ENCODE measurements at places on chromosomes 2 and 18.

DNA sequence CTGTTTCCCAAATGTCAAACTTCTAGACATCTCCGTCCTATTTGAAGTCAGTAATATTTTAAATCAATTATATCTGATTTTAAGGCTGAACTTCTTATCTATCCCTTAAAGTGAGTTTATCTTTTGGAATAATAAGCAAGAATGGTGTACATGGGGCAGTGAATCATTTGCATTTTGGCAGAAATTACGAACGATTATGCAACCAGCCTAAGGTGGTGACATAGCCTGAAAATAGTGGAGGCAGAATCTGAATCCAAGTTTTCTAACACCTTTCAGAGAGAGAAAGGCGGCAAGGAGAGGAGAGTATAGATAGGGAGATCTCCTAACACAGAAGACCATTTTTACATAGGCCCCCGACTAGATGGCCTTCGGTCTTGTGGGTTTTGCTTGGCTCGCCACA lies 10.7 kb downstream of the ZBTB14 start:
- no peak for DNase-seq

GRCh38 chr18:75226956-75227316 lies 16.3 kb downstream of the TSHZ1 start:
- DNase-seq, result no peak

DNA sequence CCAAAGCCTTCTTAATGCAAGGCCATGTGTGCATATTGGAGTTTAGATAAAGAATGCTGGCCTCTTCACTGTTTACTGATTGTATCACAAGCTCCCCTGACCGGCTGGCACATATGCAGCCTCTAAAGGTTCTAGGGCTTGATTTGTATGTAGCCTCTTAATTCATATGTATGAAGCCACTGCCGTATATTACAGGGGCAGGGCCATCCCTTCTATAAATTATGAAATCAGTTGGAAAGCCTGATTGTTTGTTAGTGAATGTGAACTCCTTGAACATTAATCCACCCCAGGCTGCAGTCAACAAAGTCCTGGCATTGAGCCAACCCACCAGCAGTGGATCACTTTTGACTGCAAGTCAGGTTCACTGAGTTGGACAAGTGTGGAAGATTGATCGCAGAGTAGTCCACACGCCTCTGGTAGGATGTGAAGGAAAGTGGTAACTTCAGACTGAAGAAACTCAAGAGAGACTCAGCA lies 61.6 kb upstream of the PARD3B start:
- no peak for DNase-seq

GRCh38 chr2:41294331-41294730 lies 753.5 kb upstream of the PKDCC start:
- no peak for DNase-seq

DNA sequence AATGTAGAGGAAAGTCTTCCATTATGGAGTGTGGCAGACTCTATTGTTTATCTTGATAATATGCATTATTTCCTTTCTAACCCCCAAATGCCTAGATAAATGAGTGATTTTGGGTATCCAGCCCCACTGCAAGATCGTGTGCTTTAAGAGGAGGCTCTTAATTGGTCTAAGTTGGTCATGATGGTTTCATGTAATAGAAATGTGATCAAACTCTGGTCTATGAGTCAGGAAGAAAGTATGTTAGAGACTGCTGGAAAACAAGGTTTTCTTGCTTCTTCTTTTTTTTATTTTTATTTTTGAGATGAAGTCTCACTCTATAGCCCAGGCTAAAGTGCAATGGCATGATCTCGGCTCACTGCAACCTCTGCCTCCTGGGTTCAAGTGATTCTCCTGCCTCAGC lies 344.5 kb upstream of the TNP1 start:
- DNase-seq, result no peak

DNA sequence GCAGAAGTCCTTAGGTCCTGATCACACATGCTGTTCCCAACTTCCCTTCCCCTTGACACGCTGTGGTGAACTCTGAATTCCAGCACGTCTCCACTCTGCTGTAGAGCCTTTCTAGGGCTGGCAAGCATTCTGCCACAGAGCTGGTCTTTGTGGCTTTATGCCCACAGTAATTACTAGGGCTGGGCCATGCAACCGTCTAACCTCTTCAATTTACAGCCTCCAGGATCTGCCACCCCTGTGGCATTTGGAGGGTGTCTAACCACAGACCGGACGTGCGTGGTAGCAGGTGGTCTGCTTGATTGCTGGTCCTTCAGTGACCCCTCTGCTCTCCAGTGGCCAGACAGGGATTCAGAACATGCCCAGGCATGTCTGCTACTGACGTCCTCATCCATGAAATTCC lies 43.1 kb upstream of the TGFA start:
- DNase-seq, result no peak

- DNase-seq, result no peak
Measured at GRCh38 chr2:54073796-54074195, 41.6 kb upstream of the ACYP2 start.

GRCh38 chr2:171804456-171804855 lies 89.6 kb downstream of the SLC25A12 start:
- DNase-seq, result no peak

GRCh38 chr2:138444411-138444810 lies 57.2 kb upstream of the SPOPL start:
- no peak for DNase-seq

DNA sequence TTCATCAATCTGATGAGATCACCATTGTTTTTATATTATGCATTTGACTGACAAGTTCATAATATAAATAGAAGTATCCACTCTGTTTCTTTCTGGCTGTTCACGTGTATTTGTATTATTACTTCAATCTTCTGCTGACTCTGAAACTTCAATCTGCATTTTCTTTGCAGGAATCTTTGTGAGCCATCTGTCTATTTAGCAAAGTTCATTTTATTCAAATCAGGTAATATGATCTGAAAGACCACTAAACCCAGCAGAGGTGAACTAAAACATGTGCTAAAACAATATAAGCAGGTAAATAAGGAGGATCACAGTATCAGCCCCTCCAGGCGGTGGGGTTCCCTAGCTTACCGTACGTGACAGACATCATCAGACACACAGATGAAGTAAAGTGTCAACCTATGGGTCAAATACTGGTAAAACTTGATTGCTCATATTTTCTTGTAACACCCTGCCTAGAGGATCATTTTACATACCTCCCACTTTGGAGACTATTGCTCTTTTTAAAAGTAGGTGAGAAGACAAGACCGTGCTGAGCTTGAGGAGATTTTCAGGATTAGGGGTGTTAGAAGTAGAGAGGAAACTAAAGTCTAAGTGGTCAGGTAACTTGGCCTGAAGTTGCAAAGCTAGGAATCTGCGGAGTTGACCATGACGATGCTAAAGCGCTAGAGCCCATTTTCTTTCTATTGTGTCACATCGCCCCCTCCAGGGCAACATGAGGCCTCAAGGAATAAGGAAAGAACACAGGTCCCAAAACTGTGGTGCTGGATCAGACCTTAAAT lies 9.0 kb downstream of the DTNB start:
- peak; percentile 74 for DNase-seq

DNA sequence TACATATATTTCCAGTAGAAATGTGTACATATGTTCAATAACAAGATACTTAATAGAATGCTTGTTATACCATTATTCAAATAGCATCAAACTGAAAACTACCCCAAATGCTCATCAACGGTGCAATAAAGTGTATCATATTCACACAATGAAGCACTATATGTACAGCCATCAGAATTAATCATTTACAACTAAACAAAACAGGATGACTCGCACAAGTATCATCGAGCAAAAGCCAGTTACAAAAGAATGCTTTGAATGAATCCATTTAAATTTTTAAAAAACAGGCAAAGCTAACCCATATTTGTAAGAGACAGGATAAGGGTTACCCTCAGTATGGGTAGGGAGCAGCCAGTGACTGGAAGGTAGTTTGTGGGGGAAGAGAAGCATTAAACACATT lies 132.8 kb upstream of the PDE1A start:
- DNase-seq, result no peak

GRCh38 chr2:188668017-188668680 lies 306.0 kb upstream of the COL3A1 start:
- no peak for DNase-seq

- DNase-seq, result no peak
Measured at GRCh38 chr2:66559672-66560071, 124.7 kb downstream of the MEIS1 start.

- DNase-seq, result peak; percentile 11
Measured at GRCh38 chr2:12715258-12716031, 1.3 kb upstream of the TRIB2 start.

- DNase-seq, result no peak
Measured at GRCh38 chr18:23943903-23944624, 70.5 kb upstream of the TTC39C start.

- no peak for DNase-seq
Measured at GRCh38 chr2:80255918-80256781, 48.4 kb downstream of the LRRTM1 start.

- no peak for DNase-seq
Measured at GRCh38 chr2:191043438-191043837, 29.5 kb upstream of the STAT1 start.

GRCh38 chr2:9112079-9112721 lies 94.4 kb upstream of the ASAP2 start:
- no peak for DNase-seq

GRCh38 chr2:214808981-214809750 lies at the start of gene BARD1:
BARD1 (minus strand) TSS chr2:214809683; CDS start chr2:214809569, 114 bp downstream.
- DNase-seq, result peak; percentile 62

- DNase-seq, result no peak
Measured at GRCh38 chr2:165044505-165045303, 89.4 kb upstream of the SLC38A11 start.

DNA sequence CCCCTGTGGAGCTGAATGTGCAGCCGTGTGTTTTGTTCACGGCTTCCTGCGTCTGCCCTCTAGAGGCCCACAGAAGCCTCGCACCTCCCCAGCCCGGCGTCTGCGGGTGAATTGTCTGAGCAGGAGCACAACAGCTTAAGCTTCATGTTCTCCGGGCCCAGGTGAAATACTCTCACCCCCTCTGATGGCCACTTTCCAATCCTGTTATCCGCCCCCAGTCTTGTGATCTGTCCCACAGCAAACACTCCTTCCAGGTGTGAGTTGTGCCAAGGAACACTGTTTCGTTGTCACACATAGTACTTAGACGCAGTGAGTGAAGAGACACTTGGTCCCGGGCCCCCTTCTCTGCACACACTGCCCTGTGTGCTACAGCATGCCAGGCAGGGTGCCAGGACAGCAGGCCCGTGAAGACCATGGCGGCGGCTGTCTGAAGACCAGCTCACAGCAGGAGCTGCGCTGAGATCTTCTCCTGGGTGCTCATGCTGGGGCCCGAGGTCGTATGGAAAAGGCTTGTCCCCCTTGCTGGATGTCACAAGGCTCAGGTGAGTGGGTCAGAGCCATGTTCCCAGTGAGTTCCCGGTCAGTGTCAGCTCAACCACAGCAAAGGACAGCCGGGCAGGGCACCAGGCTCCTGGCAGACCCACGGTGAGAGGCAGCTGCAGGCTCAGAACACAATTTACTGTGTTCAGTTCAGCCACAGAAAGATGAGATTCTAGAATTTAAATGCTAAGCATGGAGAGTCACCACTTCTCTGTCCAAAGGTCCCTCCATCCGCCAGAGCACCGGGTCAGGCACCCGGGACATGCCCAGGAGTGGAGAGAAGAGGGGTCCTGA lies 6.8 kb upstream of the PXDN start:
- peak; percentile 26 for DNase-seq

GRCh38 chr18:3983351-3983969 lies 471.6 kb downstream of the DLGAP1 start:
- DNase-seq, result peak; percentile 92

DNA sequence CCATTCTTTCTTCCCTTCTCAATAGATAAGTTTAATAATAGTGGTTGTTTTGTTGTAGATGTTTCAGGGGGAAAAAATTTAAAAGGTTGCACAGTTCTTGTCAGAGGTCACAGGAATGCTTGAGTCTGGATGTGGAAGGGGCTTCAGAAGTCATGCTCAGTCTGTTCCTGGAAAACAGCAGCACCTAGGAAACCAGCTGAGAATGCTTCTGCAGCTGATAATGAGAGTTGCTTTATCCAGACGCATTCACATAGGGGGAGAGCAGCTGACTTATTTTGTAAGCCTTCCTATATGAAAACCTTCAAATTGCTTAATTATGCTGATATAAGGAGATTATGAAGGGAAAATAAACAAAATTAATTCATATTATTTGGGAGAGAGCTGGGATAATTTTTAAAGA lies 235.5 kb downstream of the GULP1 start:
- no peak for DNase-seq

DNA sequence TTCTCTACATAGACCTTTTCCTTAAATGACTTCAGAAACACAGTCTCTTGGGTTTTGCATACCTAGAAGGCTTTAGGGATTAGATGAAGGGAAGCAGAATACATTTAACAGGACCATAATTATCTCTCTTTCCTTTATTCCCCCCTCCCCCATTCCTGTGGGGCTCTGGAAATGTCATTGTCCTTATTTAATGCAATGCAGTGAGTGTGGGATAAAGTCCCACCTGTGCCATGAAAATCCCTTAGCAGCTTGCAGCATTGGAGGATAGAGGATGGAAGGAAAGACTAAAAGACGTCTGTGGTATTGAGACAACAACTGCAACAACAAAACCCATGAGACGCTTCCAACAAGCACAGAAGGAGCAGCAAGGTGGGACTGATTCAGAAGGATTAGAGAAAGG lies 117.8 kb upstream of the DCC start:
- DNase-seq, result no peak

DNA sequence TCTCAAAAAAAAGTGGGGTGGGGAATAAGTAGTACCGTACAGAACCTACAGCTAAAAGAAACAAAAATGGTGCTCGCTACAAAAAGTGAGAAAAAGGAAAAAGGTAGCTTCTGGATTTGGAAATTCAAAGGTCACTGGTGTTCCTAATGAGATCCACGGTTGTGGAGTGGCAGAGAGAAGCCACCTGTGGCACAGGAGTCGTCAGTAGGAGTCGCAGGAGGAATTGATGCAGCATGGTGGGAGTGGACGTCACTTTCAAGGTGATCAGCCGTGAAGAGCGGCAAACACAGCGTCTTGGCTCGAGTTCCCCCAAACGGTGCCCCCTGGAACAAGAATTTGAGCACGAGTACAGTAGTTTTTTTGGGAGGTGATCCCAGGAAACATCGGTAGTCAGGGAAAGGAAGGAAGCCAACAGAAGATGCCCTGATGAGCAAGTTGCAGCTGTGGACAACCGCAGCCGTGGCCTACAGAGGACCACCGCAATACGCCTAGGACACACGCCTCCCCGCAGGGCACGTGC lies 1.4 kb upstream of the TTL start:
- peak; percentile 25 for DNase-seq

- DNase-seq, result peak; percentile 60
Measured at GRCh38 chr2:54899576-54900200, 150.6 kb downstream of the RTN4 start.

DNA sequence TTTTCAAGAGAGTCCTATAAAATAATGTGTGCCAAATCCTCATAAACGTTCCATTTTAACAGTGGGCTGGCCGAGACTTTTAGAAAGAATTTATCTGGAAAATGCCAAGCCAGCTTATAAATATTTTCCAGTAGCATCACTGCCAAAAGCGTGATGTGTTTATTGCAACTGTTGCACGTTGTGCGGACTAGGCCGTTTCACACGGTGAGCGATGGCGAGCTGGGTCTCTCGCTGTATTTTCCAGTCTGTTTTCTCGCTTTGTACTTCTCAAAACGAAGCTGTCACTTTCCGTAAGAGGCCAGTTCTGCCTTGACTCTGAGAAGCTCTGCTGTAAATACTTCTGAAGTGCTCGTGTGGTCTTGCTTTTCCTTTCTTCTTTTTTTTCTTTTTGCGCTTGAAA lies 65.0 kb upstream of the ZNF236 start:
- no peak for DNase-seq

Measured in hematopoietic multipotent progenitor cell treated with erythropoietin and hydrocortisone succinate and interleukin-3 and kit ligand, for 8 days (in vitro differentiated cells).